ENCODE measurements at places on chromosomes 2 and 18.

GRCh38 chr18:33805592-33805991 lies 227.6 kb downstream of the ASXL3 start:
- no peak for DNase-seq

GRCh38 chr2:202237787-202238233 lies 587 bp downstream of the SUMO1 start:
- no peak for DNase-seq

DNA sequence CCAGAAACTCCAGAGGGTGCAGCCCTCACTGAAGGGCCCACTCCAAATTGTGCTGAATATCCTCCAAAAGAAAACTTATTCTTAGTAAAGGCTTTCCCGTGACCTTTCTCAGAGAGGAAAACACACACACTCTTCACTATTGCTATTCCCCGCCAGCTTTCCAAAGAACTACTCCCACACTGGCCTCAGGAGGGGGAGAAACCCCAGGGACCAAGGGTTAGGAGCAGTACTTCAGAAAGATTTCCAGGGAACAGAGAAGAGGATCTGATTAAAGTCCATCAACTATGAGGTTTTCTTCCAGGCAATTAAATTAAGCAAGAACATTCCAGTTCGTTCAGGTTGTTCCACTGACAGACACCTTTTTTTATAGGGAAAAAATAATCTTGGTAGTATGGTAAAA lies 150.2 kb downstream of the TTC32 start:
- DNase-seq = no peak

- DNase-seq = no peak
These were observed 30.1 kb upstream of the FMNL2 start for GRCh38 chr2:152304836-152305235.

DNA sequence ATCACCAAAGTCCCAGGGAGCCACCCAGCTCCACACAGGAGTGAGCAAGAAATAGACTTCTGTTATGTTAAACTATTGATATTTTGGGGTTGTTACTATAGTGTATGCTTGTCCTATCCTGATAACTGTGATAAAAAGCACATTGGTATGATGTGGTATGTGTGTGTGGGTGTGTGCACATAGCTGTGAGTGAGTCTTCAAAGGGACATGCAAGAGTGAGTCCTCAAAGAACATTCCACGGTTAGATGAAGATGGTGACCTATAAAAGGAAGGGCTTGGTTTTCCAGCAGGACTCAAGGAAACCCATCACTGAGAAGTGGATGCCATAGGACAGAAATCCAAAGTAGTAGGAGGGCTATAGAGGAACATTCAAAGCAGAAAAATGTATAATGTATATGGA lies 342.9 kb downstream of the TSN start:
- DNase-seq = no peak

- DNase-seq = no peak
These were observed 1.4 kb upstream of the ATP8B1 start for GRCh38 chr18:57804557-57804956.

GRCh38 chr2:31125918-31126695 lies 12.1 kb downstream of the GALNT14 start:
- DNase-seq = no peak

DNA sequence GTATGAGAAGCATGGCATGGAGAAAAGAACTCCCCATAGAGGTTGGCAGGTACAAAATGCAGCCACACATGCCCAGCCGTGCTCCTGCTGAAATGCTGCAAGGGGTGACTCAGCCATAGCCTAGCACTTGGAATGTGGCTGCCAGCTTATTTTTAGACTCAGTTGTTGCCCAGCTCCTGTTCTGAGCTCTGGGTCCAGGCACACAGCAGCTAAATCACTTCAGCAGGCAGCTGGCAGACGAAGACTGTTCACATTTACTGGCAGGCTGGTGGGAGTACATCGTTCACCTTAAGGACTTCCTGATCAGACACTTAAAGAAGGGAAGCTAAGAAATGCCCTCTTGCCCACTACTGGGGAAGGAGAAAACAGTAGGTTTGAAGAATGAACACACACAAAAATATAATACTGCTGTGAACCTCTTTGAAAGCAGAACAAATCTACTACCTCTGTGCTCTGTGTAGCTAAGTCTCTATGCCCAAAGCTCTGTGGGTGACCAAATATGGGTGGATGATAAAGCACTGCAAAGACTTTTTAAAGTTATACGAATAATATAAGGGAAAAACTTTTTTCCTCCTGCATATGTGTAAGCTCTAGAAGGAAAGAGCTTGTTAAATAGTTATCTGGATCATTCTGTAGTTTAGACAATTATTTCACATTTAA lies 146.1 kb downstream of the LNPK start:
- no peak for DNase-seq

GRCh38 chr2:76675212-76675611 lies 847.0 kb downstream of the LRRTM4 start:
- DNase-seq = no peak

DNA sequence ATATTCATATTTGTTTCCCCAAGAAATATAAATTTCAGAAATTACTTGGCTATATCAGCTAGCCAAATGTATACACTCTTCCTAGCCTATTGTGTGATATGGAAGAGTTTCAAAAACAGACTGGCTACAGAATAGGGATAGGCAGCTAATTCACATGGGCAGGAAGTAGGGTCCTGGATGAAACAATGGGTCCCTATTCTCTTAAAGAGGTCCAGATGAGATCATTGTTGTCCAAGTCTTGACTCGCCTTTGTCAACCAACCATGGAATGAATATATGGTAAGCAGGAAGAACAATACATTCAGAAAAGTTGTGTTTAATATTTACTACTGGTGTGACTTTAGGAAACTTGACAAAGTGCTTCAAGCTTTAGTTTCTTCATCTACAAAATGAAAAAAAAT lies 319.9 kb downstream of the NBAS start:
- no peak for DNase-seq

- no peak for DNase-seq
These were observed 188.0 kb upstream of the GLI2 start for GRCh38 chr2:120547662-120548061.
